ENCODE measurements at places on chromosomes 5 and 9.
A peak's percentile ranks its signal among the peaks of the same experiment; 100 is the strongest.

DNA sequence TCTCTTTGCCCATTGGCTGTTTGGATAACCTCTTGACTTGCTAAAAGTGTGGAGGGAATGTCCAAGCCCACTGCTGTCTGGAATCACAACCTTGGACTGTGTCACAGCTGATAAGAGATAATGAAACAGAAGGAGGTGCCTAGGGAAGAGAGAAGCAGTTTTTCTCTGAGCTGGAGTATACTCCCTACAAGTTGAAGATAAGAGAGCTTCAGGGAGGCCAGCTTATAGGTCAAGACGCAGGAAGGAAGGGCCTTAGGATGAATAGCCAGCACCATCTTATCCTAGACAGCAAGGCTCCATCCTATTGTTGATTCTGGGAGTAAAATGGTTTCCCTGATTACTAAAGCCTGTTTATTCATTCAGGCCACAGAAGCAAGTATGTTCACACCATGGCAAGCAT lies 244.7 kb downstream of the NPR3 start:
- no peak for DNase-seq

- no peak for DNase-seq
Measured at GRCh38 chr5:160773646-160774410, 78.2 kb downstream of the ATP10B start.

DNA sequence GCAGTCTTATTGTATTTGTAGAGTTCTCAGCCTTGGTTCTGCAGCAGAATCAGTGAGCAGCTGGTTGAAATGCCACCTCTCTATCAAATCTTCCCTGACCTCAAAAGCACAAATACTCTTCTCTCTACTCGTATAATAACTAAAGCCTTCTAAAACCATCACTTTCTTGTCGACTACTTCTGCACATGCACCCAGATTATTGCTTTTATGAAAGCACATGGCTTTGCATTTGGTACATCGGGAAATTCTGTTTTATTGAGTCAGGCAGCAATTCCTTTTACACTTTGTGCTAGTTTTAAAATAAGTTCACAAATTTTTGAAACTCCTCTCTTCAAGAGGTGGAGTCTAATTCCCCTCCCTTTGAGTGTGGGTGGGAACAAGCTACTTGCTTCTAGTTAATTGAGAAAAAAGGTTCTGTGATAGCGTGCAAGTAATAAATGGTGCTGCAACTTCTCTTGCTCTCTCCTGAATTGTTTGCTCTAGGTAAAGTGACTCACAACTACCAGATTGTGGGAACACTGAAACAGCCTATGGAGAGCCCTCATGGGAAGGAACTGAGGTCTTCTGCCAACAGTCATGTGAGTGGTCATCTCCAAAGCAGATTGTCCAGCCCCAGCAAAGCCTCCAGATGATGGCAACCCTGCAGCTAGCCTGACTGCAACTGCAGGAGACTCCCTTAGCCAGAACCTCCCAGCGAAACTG lies 66.0 kb upstream of the TAF1L start:
- DNase-seq = no peak

DNA sequence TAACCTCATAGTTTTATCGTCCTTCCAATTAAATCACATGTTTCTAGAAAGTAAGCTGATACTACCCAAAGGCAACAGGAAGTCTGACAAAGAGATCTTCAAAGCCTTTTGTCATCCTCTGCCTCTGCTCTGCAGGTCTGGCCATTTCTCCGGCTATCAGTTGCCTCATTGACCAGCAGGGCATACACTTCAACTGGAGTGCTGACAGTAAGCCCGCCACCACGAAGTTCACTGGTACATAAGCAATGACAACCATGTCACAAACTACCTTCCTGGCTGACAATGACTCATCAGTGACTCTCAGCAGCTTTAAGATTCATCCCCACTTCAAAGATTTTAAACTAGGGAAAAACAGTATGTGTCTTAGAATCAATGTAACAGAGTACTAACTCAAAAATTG lies 20.6 kb downstream of the SPTLC1 start:
- peak; percentile 28 for DNase-seq

DNA sequence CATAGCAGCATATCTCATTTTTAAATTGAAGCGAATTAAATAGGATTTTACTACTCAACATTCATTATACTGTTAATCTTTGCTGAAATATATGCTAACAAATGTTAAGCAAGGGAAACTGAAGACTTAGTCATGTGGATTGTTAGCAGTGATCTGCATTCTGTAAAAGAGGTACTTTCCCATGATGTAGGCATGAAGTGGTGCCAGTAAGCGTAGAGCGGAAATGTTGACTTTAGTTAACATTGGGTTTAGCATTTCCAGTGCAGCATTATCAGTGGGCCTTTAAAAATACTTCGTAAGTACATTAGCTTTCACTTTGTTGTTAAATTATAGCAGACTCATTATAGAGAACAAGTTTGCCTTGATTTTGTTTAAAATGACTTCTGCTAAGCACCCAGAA lies 130.3 kb downstream of the CDC42SE2 start:
- no peak for DNase-seq

GRCh38 chr5:45262061-45262590 lies 434.1 kb downstream of the HCN1 start:
- DNase-seq = no peak

DNA sequence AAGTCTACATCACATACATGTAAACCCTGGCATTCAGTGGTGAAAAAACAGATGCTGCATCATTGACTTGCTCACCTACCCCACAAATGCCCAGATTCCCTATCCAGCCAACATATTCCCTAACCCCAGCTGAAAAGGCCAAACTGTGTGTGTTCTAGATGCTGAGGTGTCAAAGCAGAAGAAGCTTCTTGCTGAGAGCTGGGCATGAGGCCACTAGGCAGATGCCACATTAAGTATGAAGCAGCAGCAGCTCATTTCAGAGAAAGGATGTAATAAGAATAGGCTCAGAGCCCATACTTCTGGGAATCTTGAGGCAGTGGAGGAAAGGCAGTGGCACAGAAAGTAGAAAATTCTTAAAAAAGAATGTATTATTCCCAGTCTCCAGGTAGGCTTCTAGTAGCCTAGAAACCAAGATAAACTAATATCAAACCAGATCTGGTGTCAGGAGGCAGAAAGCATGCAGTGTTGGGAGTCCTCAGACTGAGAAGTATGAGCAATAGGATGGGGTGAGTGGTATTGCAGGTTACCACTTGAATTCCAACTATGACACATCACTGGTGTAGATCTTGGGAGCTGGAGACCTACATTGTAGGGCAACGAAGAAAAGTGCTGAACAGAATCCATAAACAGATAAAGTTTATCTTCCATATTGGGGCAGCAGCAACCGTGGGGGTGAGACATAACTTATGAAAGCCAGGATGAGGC lies 71.9 kb upstream of the GRHPR start:
- peak; percentile 45 for DNase-seq

All from EL (cell line).